ENCODE measurements at places on chromosomes 2 and 18. TPM values are rescaled to one million over a fixed set of nuclear protein-coding genes. Genes with fewer than 3 reads are reported as not detected.

DNA sequence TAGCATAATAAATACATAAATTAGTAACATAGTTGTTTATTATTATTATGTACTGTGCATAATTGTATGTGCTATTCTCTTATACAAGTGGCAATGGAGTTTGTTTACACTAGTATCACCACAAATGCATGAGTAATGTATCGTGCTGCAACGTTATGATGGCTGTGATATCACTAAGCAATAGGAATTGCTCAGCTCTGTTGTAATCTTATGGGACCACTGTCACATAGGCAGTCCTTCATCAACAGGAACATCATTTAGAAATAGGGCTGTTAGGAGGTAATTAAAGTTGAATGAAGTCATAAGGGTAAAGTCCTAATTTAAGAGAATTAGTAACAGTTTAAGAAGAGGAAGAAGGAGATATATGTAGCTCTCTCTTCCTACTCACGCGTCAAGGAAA lies 33.8 kb downstream of the TEX51 start:
- DNase-seq, result no peak

DNA sequence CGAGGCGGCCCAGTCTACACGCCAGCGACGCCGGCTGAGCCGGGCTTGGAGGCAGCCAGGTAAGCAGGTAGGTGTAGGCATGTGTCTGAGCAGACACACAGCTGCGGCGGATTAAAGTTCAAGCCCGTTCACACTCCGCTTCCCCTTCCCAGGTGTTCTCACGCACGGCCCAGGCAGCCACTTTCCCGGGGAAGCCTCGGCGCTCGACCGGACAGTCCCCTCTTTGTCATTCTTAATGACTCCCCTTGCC lies 367 bp downstream of the TGFA start:
- DNase-seq, result no peak

GRCh38 chr2:160646684-160647444 lies 153.3 kb upstream of the RBMS1 start:
- no peak for DNase-seq

DNA sequence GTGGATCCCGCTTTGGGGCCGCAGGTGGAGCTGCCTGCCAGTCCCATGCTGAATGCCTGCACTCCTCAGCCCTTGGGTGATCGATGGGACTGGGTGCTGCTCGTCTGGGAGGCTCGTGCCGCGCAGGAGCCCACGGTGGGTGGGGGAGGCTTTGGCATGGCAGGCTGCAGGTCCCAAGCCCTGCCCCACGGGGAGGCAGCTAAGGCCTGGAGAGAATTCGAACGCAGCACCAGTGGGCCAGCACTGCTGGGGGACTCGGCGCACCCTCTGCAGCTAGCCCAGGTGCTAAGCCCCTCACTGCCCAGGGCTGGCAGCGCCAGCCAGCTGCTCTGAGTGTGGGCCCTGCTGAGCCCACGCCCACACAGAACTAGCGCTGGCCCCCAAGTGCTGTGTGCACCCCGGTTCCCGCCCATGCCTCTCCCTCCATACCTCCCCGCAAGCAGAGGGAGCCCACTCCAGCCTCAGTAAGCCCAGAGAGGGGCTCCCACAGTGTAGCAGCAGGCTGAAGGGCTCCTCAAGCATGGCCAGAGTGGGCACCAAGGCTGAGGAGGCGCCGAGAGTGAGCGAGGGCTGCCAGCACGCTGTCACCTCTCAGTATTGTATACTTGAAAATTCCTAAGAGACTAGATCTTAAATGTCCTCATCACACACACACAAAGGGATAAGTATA lies 1654.2 kb upstream of the SLC39A10 start:
- no peak for DNase-seq

DNA sequence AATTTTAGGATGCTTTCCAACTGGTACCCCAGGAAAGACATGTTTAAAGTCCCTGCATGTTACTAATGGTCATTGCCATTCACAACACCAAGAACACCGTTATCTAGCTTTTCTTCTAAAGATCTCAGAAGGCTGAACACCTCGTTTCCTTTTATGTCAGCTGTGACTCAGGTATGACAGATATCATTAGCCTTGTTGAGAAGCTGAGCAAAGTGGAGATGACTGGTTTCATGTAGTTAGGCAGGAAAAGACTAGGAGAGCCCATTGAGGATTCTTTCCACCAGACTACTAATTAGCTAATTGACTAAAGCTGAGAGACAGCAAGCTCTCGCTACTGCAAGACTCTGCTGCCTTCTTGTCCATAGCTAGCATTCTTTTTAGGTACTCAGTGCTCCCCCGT lies 32.0 kb upstream of the ARL5A start:
- DNase-seq, result no peak

DNA sequence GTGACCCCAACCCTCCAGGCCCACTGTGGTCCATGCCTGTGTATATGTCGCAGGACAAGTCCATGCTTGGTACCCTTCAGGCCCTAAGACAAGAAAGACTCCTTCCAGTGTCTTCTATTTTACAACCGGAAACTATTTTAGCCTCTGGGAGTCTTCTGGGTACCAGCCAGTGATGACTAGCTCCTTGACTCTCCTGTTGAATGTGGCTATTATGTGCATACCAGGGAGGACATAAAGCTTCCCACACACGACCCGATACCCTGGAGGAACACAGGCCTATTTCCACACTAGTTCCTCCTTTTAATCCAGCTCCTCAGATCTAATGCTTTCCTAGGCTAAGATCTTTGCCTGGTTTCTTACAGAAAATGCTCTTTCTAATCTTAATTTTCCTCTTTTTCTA lies 178.1 kb downstream of the NCKAP5 start:
- DNase-seq, result no peak

DNA sequence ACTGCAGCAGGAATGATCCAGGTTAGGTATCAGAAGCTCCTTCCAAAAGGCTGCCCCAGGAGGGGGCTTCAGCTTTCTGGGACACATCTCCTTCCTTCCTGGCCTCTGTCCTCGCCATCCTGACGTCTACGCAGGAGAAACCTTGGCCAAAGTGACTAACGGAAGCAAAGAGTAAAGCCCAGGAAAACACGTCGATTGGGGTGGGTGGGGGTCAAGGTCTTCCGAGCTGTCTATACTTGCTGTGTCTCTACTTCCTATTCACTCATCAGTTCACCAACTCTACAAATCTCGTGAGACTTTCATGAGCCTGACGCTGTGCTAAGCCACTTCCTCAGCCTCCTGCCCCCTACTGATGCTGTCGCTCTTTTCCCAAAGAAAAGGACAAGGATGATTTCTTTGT lies 212.6 kb downstream of the TNS1 start:
- DNase-seq, result peak; percentile 61

DNA sequence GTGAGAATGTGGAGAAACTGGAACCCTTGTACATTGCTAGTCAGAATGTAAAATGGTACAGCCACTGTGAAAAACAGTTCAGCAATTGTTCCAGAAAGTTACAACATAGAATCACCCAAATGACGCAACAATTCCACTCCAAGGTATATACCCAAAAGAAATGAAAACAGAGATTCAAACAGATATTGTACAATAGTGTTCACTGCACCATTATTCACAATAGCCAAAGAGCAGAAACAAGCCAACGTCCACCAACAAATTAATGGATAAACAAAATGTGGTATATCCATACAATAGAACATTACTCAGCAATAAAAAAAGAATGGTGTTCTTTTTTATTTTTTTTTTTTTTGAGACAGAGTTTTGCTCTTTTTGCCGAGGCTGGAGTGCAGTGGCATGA lies 10.9 kb downstream of the CLASP1 start:
- DNase-seq, result no peak

DNA sequence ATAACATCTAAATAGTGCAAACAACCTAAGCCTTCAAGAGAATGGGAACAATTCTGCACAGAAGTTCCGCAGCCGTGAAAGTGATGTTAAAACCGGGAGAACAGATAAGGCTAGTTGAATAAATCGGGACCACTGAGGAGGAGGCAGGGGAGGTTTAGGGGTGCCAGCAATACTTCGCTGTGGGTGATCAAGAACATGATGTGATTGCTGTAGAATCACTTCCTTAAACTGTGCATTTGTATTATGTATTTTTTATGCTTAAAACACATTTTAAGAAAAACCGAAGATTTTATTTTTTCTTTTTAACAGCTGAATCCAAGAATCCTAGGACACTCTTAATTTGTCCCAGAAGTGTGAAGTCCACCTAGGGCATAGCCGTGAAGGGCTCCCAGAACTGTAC lies 33.6 kb downstream of the TTC32 start:
- DNase-seq, result no peak

- no peak for DNase-seq
Observed at GRCh38 chr2:12979066-12979465, 262.3 kb downstream of the TRIB2 start.

DNA sequence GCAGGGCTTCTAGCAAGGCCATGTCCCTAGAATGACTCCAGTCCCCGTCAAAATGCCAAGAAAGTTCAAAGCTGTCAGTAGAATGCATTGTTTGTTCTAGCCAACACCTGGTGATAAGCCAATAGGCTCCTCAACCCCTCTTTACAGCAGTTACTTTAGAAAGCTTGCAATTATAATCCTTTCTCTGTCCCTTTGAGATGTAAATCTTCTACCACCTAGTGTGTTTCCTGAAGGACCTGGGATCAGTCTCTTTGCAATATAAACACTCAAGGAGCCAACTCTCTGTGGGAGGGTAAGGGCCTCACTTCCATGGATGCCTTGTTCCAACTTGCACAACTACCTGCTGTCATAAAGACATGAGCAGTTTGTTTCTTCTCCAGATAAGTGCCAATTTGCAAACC lies 301.8 kb downstream of the NBAS start:
- no peak for DNase-seq

DNA sequence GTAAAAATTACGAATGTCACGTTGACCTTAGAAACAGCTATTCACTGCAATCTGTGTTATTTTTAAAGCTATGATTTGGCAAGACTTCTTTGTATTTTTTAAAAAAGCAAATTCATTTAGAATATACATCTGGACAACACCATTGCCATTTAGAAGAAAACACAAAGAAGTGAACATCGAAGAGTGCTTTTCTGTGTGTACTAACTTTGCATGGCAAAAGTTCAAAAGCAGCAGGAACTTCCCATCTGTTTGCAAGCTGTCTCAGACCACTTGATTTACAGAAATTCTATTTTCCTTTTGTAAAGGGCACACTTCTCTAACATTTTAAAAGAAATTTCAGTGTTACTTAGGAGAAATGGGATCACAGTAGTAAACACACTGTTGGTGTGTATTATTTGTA lies 145.9 kb downstream of the CALCRL start:
- no peak for DNase-seq

ITGB6 gene
- polyA plus RNA-seq, result 5.1 TPM

CASP10 gene
- polyA plus RNA-seq, result 18.0 TPM

TGFBRAP1 gene
- polyA plus RNA-seq, result 9.0 TPM

DNPEP gene
- polyA plus RNA-seq, result 108 TPM

MATN3 gene
- polyA plus RNA-seq, result 0.32 TPM

GPC1 gene
- 3.0 TPM for polyA plus RNA-seq

GPBAR1 gene
- 1.4 TPM for polyA plus RNA-seq
